ENCODE measurements at places on chromosomes 3 and 15.

DNA sequence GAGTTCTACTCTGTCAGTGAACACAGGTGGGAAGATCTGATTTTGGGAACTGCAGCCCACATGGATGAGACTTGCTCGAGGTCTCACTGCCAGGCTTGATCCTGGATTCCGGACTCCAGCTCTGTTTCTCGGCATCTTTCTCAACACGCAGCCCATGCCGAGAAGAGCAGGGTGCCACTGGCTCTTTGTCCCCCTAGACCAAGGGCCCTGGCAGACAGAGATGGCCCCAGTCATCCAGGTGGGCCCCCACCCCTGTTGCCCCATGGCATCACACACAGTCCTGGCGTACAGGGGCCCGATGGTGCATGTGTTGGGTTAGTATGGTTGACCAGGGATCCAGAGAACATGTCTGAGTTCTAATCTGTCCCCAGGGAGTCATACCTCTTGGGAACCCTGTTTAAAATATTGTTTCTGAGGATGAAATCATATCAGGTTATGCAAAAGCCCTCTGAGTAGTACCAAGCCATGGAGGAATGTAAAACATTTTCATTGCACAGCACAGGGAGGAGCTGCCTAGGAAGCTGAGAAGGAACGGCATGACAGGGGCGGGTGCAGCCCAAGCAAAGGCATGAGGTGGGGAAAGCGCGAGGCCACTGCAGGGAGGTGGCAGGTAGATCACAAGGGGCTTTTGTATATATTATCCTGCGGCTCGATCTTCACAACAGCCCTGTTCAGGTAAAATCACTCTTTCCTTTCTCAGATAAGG lies 320.6 kb downstream of the UACA start:
- DNase-seq: no peak

GRCh38 chr15:68789534-68790241 lies 31.0 kb downstream of the ANP32A start:
- no peak for DNase-seq

- DNase-seq: no peak
Measured at GRCh38 chr3:15218689-15219088, 12.6 kb downstream of the CAPN7 start.

DNA sequence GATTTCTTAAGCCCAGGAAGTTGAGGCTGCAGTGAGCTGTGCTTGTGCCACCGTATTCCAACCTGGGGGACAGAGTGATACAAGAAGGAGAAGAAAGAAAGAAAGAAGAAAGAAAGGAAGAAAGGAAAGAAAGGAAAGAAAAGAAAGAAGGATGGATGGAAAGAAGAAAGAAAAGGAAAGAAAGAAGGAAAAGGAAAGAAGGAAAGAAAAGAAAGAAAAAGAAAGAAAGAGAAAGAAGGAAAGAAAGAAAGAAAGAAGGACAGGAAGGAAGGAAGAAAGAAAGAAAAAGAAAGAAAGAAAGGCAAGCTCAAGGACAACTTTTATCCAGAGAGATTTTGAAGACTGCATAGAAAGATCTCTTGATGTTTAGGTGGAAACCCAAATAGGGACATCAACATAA lies 120.7 kb downstream of the GMNC start:
- no peak for DNase-seq

- DNase-seq: no peak
Measured at GRCh38 chr3:35722902-35723301, 83.6 kb downstream of the ARPP21 start.

DNA sequence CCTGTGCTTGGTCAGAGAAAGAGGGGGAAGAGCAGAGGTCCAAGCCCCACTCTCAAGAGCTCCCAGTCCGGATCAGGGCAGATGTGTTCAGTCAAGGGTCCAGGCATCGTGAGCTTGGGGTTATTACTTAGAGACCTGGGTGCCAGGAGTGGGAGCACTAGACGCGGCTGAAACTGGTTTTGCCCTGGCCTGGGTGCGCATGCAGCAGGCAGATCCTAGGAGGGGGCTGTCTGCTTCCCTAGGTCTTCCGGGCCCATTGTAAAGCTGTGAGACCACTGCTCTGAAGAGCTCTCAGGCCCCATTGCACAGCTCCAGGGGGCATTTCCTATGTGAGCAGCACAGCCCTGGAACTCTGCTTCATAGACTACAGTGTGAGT lies 204.9 kb upstream of the LINGO1 start:
- DNase-seq: no peak

GRCh38 chr3:24523988-24524727 lies 29.5 kb upstream of the THRB start:
- DNase-seq: no peak

- DNase-seq: no peak
Measured at GRCh38 chr3:17315897-17316296, 426.5 kb downstream of the TBC1D5 start.

GRCh38 chr3:16013568-16013967 lies 160.9 kb upstream of the GALNT15 start:
- DNase-seq: no peak

- DNase-seq: no peak
Measured at GRCh38 chr15:101378171-101378755, 83.2 kb upstream of the SNRPA1 start.

- no peak for DNase-seq
Measured at GRCh38 chr3:25907081-25907480, 117.2 kb downstream of the OXSM start.

GRCh38 chr3:193021506-193022010 lies 103.9 kb upstream of the MB21D2 start:
- no peak for DNase-seq

DNA sequence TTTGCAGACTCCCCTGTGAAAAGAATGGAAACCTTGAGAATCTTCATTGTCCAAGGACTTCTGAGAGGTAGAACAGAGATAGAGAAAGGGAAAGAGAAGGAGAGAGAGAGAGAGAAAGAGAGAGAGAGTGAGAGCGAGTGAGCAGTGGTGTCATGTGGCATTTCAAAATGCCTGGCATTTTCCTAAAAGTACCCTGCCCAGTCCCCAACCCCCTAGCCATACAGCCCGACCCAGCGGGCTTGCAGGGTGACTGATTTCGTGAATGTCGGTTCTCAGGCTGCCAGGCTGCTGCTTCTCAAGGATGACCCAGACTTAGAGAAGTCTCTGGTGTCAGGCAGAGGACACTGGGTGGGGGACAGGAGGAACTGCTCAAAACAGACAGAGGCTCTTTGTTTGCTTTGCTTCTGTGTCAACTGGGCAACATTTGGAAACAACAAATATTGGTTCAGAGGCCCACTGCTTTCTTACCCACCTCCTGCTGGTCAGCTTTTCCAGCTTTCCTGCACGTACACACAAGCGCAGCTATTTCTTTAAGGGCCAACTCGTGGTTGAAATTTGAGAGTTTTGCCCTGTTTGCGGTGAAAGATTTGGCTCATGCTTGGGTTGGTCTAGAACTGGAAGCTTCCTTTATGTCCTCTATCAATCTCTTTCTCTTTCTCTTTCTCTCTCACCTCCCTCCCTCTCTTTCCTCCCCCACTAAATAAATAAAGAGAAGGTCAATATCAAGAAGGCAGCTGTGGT lies 3.7 kb upstream of the TF start:
- no peak for DNase-seq

DNA sequence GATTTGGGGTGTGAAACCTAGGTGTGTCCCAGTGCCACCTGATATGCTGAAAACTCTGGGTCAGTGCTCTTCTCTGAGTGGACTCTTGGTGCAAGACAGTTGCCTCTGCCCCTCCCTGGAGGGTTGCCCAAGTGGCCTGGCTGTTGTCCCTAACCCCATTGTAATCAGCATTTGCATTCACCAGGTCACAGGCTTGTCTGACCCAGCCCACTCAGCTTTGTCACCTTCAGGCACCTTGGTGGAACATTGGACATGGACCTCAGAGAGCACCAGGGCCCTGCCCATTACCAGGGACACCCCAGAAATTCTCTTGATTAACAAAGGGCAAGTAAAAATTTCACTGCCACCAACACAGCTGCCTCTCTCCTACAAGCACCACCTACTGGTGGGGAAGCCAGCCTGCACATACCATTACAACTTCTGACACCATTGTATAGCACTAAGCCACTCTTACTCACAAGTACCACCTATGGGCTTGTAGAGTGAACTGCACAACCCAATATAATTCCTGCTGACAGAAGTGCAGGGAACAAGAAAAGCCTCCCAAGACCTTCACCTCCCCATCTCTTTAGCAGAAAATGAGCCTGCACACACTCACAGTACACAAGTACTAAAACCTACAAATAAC lies 324.6 kb downstream of the EPHA6 start:
- DNase-seq: no peak

GRCh38 chr15:51579012-51579411 lies 43.6 kb downstream of the DMXL2 start:
- no peak for DNase-seq

DNA sequence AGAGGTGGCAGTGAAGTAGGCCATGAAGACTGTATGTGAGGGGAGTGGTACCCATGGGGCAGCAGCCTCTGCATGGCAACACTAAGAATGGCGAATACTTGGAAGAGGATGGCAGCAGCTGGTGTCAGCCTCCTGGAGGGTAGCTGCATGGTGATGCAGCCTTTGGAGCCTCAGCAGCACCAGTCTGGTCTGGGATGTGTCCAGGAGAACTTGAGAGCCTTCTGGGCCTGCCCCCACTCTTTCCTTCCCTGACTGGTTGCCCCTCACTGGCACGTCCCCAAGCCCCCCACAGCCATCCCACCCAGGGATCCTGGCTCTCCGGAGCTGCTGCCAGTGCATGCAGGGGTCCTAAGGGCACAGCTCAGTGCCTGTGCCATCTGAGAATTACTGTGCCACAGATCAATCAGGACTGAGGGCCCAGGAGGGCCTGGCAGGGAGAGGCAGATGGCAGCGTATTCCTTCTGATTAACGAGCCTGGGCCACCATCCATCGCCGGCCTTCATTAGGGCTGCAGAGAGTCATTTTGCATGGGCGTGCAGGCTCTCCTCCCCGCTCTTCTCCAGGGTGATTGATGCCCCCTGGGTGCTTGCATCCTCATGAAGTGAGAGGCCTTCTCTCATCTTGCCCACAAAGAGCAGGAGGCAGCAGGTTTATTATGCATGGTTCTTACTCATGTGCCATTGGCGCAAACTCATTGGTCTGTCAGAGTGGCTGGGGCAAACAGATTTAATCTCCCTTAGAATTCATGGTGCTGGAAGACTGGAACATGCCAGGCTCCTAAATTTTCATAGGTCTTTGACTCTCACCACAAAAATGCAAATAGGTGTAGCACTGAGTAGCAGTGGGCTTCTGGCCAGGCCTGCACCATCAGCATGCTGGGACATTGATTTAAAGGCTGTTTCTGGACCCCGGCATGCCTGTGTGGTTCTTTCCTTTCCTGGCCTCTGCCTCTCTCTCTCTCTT lies 116.8 kb downstream of the EPHB1 start:
- no peak for DNase-seq

All from stimulated activated CD4-positive, alpha-beta T cell treated with anti-CD3 and anti-CD28 coated beads, Interleukin-1b, Interleukin-23, amount 100 ng/mL, for 48 hours (primary cell).